ENCODE measurements at places on chromosomes 12 and 14.

DNA sequence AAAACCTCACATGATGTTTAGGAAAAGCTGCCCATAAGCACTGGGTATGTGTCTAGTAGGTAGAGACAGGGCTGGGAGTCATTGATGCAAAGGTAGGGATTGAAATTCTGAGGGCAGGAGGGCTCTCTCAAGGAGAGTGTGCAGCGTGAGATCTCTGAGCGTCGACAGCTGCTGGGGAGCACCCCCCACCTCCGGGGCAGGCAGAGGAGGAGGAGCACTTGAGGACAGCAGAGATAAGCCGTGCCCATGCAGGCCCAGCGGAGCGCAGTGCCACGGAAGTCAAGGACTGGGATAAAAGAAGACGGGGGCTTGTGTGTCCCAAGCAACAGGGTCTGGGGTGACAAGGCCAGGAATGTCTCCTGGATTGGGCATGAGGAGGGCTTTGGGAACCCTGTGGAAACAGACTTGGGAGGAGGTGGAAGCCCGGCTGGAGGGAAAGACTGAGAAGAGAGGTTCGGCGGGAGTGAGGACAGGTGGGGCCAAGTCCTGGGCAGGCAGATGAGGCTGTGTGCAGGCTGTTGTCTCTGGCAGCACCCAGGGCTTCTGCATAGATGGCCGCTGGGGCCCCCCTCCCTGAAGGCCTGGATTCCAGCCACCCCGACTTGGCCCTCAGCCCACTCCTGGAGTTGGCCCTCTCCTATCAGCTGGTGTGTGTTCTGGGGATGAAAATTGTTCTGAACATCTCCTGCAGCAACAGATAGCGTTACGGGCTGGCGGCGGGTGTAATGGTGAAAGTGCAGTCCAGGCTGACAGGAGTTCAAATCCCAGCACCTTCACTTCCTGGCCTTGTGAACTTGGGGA lies 1.9 kb downstream of the CACNA2D4 start:
- no peak for DNase-seq

DNA sequence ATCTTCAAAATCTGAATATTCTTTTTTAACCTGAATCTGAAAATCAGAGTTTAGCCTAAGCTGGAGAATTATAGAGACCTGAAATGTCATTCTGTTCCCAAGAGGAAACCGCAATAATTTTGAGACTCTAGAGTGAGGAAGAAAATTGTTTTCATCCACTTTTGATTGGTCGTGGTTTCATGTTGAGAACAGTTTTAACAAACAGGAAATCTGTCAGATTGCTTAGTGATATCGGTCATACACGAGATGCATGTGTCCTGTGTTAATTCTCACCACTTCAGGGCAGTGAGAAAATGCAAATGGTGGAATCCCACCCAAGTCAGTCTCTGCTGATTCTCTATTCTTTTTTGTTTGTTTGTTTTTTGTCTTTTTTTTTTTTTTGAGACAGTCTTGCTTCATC lies 1498.5 kb upstream of the TMEM132C start:
- DNase-seq: peak; percentile 44

DNA sequence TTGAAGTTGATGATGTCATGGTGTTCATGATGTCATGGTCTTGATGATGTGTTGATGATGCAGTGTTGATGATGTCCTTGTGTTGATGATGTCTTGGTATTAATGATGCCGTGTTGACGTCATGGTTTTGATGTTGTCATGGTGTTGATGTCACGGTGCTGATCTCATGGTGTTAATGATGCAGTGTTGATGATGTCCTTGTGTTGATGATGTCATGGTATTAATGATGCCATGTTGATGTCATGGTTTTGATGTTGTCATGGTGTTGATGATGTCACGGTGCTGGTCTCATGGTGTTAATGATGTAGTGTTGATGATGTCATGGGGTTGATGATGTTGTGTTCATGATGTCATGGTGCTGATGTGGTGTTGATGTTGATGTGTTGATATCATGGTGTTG lies 48.0 kb upstream of the RIMBP2 start:
- DNase-seq: peak; percentile 26

DNA sequence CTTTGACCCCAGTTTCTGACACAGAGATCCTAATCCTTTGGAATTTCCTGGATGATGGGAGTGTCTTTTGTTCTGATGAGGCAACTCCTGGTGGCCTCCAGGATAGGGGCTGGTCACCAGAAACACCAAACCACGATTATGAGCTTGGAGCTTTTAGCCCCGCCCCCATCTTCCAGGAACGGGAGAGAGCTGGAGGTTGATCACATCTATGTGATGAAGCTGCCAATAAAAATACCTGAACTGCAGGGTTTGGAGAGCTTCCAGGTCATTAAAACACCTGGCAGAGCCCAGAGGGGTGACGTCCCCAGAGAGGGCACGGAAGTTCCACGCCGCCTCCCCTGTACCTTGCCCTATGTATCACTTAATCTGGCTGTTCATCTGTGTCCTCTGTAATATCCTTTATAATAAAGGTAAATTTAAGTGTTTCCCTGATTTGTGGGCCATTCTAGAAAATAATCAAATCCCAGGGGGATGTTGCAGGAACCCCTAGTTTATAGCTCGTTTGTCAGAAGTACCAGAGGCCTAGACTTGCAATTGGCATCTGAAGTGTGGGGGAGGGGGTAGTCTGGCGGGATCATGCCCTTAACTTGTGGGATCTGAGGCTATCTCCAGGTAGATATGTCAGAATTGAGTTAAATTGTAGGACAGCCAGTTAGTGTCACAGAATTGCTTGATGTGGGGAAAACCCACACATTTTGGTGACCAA lies 21.2 kb downstream of the APPL2 start:
- DNase-seq: no peak

DNA sequence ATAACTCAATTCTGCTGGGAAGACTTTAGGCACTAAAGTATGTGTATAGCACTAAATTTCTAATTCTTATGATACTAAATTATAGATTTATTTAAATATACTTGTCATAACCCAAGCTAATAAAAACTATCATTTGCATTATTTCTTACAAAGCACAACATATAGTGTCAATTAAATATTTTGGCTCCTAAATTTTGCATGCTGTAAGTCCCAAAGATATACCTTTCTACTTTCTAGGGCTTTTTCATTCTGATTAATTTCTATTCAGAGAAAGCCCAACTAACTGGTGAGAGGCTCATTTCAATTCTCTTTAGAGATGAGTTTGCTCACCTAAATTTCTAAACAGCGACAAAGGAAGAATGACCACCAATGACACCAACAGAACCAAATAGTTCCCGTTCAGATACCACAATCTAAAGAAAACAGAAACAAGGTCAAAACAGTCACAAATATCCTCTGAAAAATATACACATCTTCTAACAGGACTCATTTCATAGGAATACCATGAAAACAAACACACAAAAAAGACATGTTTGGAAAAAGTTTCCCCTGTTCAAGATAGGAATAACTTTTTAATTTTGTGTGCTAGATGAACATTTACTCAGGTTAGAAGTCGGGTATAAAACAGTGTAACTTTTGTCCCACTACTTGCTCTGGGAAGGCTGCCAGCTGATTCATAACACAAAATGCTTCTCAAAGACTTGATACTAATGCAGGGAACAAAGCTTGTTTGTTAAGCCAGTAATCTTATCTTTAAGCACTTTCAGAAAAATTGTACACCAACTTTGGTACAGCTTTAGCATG lies 7.6 kb downstream of the SLC38A2 start:
- no peak for DNase-seq

DNA sequence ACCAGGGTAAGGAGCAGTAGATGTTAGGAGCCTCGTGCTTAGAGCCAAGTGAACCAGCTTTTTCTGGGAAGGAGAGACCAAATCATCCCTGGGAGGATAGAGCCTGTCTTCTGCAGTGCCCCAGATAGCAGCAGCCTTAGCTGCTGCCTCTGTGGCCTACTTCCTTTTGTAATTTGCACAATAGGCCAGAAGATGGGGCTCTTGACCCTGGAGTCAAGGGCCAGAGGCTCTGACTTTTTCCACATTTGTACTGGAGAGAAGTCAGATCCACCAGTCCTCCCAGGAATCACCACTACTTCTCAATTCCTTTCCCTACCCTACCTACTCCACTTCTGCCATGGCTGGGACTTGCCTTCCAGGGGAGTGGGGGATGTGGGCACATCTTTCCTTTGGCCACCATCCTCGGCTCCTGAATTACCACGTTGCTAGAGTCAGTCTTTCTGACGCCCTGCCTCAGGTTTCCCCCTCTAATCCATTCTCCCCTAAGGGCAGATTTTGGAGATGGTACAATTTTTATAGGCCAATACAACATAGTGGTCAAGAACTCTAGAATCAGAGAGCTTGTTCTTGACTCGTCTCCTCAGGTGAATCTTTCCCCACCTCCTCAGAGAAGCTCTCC lies 3.3 kb upstream of the SLC4A8 start:
- peak; percentile 70 for DNase-seq

DNA sequence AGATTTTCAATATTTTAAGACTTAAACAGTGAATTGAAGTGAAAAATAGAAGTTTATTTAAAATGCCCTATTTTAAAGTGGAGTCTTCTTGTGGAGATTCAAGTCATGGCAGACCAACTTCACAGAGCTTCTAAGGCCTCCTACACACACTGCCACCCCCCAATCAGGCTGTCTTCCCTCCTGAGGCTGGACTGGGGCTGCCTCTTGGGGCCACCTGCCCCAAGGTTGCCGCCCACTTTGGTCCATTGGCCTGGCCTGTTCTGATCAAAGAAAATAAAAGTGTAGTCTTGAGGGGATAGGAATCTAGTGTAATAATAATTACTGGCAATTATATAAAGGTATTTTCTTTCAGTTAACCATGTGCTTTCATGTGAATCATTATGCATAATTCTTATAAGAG lies 1.3 kb downstream of the GOLT1B start:
- DNase-seq: no peak

DNA sequence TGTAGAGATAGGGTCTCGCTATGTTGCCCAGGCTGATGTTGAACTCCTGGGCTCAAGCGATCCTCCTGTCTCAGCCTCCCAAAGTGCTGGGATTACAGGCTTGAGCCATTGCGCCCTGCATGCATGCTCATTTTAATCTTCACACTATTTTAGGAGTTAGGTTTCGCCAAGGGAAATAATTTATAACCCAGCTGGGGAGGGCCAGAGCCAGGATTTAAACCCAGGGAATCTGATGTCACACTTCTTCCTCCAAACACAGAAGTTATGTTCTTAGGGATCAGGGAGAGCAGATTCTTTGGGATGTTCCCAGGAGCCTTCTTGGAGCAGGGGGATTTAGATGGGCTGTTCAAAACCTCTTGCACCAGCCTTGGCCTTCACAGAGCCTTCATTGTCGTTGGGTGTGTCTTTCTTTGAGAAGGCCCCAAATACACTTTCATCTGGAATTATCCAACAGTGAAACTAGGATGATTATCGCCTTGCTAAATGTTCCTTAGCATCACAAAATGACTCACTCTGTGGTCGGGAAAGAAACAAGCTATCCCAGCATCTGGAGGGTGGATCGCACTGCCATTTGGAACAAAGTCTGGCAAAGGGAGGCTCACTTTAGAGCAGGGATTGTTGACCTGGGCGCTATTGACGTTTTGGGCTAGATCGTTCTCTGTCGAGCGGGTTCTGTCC lies 8.2 kb upstream of the PPP1CC start:
- no peak for DNase-seq

GRCh38 chr14:63371033-63371432 lies 52.3 kb upstream of the GPHB5 start:
- DNase-seq: no peak

GRCh38 chr14:85439696-85440328 lies 90.1 kb upstream of the FLRT2 start:
- DNase-seq: no peak

DNA sequence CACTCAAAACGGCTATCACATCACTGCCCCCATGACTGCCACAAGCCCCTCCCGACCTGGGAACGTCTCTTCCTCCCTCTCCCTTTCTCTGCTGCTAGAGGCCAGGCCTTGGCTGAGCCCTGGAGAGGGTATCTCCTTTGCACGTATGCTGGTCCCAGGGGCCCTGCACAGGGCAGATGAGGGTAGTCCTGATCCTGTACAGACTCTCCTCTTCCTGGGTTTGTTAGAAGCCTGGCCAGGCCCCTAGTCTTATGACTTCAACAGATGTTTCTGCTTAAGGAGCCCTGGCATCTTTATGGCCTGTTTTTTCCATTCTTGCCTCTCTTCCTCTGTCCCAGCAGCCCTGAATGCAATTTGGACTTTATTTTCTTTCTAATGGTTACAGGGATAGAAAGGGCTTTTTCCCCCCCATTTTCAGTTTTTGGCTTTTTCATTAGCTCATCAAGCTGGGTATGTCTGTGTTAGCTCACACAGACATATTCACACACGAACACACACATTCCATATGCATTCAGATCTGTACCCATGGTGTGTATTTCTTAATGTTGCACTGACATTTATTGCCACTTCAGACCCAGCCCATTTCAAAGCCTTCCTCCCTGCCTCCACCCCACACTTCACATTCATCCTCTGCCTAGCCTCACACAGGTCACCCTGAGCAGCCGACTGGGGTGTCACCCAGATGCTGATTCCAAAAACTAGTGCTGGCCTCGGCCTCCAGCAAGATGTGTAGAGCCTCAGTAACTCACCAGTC lies 203.2 kb downstream of the ZFP36L1 start:
- no peak for DNase-seq
